ENCODE measurements at places on chromosomes 16 and 17. TPM values are rescaled to one million over a fixed set of nuclear protein-coding genes. Genes with fewer than 3 reads are reported as not detected.

- DNase-seq: peak; percentile 34
- no peak overlapping the region for H3K27ac ChIP-seq
- peaks cover 12% of the 10 kb centered on the region for H3K4me1 ChIP-seq
- no peaks in the 10 kb centered on the region for H3K36me3 ChIP-seq
These were observed 71.6 kb upstream of the CREBBP start for GRCh38 chr16:3951861-3952736.

Gene TBC1D3B
- 9.8 TPM for total RNA-seq

Gene SCARF1
- total RNA-seq: 3.9 TPM

- no peak overlapping the region for H3K4me3 ChIP-seq
- no peak overlapping the region for H3K27ac ChIP-seq
- H3K4me1 ChIP-seq: no peaks in the 10 kb centered on the region
- peaks cover under 1% of the 10 kb centered on the region for H3K27me3 ChIP-seq
These were observed 96.5 kb downstream of the WSCD1 start for GRCh38 chr17:6166492-6167179.

Gene FASN
- 203 TPM for total RNA-seq

Gene MEIOC
- 0.55 TPM for total RNA-seq

GRCh38 chr17:40139566-40140058, 725 bp upstream of the CASC3 start:
- DNase-seq: no peak
- peak overlapping the region; percentile 80 for H3K27ac ChIP-seq
- peak overlapping the region; percentile 75 for H3K4me3 ChIP-seq
- no peaks in the 10 kb centered on the region for H3K27me3 ChIP-seq

GRCh38 chr17:31273516-31273915, 23.5 kb downstream of the OMG start:
- H3K4me3 ChIP-seq: no peak overlapping the region
- H3K27me3 ChIP-seq: no peaks in the 10 kb centered on the region

Gene HOXB8
- not detected for total RNA-seq

DNA sequence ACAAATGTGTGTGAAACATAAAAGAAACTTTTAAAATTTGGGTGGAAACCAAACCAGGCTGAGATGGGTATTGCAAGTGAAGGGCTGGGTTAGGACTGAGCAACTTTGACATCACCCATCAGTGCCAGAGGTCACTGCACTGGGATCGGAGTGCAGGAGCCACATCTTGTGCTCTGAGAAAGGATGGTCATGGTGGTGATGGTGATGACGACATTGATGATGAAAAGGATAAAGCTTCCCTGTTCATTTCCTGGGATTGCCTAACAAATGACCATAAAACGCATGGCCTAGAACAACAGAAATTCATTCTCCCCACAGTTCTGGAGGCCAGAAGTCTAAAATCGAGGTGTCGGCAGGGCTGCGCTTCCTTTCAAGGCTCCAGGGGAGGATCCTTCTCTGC, 324.0 kb downstream of the MAF start:
- H3K4me3 ChIP-seq: no peak overlapping the region
- H3K36me3 ChIP-seq: no peaks in the 10 kb centered on the region
- DNase-seq: no peak
- no peaks in the 10 kb centered on the region for H3K4me1 ChIP-seq

Gene EIF1
- total RNA-seq: 795 TPM

- H3K4me3 ChIP-seq: no peak overlapping the region
- no peaks in the 10 kb centered on the region for H3K27me3 ChIP-seq
- H3K36me3 ChIP-seq: no peaks in the 10 kb centered on the region
- no peak for DNase-seq
- H3K4me1 ChIP-seq: no peaks in the 10 kb centered on the region
These were observed 5.9 kb upstream of the DNAH17 start for GRCh38 chr17:78583091-78583490.

Gene CDH8
- total RNA-seq: 13.2 TPM

Gene FA2H
- total RNA-seq: 0.14 TPM
